CD4-positive, alpha-beta T cell treated with Interleukin-4 for 4 hours (primary cell): ENCODE measurements at places on chromosomes 7 and 10.
A peak's percentile ranks its signal among the peaks of the same experiment; 100 is the strongest.

DNA sequence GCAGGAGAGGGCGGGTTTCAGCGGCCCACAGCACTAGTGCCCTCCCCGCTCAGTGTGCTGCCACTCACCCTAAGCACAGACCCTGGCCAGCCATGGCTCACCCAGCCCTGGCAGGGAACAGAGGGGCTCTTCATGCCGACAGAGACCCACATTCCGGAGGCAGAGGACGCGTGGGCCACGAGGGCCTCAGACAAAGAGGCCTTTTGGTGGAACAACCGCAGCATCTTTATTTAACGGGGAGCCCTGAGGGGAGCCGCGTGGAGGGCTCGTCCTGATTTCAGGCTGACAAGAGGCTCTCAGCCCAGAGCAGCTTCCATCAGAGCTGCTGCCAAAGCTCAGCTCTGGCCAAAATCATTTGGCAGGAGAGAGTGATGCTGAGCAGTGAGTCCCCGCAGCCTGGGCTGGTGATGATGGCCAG, 127.8 kb downstream of the SH3PXD2A start:
- no peak for DNase-seq

- DNase-seq, result no peak
Measured at GRCh38 chr7:150939466-150939865, 38.7 kb downstream of the KCNH2 start.

GRCh38 chr7:123190109-123190831, 9.5 kb downstream of the SLC13A1 start:
- no peak for DNase-seq

DNA sequence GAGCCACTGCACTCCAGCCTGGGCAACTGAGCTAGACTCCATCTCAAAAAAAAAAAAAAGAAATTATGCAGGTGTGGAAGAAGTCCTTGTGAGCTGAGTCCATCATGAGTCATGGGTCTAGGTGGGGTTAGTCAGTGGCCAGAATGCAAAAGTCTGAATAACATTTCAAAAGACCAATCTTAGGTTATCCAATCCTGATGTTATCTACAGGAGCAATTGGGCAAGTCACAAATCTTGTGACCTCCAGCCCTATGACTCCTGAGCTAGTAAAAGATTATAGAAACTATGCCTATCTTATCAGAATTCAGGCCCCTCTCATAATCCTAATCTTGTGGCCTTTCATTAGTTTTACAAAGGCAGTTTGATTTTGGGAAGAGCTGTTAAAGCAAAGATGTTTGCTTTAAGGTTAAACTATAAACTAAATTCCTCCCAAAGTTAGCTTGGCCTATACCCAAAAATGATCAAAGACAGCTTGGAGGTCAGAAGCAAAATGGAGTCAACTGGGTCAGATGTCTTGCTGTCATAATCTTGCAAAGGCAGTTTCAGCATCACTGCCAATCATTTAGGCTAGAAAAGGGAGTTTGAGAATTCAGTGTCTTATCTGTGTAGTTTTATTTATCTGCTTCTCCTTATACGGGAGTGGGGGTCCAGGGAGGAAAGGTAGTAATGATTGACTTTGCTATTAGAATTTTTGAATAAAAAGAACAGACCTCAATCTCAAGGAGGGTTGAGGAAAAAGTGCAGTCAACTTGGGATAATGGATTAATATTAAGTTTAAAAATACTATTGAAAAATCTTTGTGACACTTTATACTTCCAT, 71.2 kb upstream of the TRIM24 start:
- no peak for DNase-seq

DNA sequence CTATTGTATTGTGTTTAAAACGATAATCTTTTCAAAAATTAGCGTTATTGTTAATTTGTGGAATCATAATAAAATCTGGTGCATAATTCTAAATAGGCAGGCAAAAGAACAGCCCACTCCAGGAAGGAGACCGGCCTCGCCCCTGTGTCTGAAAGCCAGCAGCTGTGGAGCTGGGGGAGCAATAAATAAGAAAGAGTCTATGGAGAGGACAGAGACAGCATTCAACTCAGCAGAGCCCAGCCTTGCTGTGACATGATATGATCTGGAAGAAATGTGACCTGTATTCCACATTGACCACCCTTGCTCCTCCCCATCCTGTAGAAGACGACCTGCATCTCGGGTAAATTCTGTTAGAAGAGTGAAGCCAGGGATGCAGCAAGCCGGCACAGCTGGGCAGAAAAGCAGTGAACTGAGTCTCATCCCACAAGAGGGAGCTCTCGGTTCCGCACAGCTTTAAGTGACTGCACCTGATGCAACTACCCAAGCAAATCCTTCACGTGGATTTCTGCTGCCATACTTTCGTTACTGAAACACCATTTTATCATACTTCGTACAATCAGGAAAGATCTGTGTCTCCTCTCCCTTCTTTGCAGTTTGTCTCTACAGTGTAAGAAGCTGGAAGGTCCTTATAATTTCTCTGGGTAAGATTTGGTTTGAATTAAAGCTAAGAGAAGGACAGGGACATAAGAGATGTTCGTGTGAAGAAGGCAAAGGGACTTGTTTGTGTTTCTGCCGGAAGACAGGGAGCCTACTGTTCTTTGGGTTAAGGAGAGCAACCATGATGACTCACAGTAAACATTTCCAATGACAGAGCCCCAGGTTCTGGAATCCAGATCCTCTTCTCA, 427.1 kb downstream of the GPAM start:
- no peak for DNase-seq

GRCh38 chr7:14691597-14692203, 210.9 kb downstream of the DGKB start:
- peak; percentile 42 for DNase-seq

DNA sequence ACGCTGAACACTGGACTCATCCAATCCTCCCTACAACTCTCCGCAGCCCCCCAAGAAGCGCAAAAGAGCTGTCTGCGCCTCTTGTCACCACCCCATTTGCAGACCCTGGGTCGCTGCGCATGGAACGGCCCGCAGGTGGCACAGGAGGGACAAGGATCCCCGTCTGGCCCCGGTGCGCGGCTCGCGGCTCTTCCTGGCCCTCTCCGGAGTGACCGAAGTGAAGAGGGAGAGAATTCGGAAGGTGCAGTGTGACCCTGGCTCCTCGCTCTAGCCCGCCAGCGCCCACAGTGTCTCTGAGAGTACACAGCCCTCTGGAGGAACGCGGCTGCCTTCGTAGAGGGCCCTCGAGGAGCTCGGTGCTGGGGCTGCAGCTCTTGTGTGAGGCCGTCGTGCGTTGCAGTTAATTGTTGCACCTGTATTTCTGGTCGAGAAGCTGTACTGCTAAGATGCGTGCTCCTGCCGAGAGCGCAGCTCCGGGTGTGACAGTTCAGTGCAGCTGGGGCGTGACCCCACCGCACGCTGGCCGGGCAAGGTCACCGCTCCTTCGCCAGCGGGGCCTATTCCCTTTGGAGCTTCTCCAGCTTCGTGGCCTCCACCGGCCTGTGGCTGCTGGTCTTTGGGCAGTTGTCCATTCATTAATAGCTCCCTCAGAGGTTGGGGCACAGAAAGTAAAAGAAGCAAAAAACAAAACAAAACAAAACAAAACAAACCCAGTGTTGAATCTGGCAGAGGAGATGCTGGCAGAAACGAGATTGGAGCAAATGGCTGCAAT, 119.0 kb downstream of the SEC23IP start:
- DNase-seq, result no peak

- peak; percentile 25 for DNase-seq
Measured at GRCh38 chr7:11427686-11428273, 404.2 kb downstream of the THSD7A start.

- no peak for DNase-seq
Measured at GRCh38 chr10:62742536-62743061, 61.9 kb upstream of the ADO start.

- no peak for DNase-seq
Measured at GRCh38 chr10:4196771-4197390, 411.9 kb upstream of the KLF6 start.

GRCh38 chr7:134447383-134447782, 11.5 kb downstream of the AKR1B1 start:
- no peak for DNase-seq

DNA sequence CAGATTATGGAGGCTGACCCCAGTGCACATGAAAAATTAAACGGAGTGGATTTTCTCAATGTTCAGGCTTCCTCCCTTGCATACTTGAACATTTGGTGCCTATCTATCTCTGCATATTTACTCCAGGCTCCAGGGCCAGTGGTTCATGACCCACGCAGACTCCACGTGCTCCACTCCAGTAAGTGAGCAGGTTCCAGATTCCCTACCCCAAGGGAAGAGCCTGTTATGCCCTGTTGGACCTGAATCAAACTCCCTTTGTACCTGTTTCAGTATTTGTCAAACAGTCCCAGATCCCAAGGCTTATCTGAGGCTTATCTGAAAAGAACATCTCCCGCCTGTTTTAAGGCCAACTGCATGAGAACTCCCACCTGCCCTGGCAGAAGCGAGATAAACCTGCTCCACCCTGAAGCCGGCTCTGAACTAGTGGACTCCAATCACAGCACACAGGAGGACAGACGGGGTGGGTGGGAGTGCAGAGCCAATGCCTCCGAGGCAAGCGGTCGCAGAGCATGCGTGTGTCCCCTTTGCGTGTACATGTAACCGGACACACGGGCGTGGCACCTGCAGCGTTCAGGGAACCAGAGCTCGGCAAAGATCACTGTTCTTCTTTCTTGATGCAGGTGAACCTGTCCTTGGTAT, 2.3 kb upstream of the FUOM start:
- no peak for DNase-seq

- no peak for DNase-seq
Measured at GRCh38 chr7:44064791-44065430, 456 bp downstream of the PGAM2 start.

GRCh38 chr10:66564287-66564686, 361.5 kb upstream of the LRRTM3 start:
- DNase-seq, result no peak

DNA sequence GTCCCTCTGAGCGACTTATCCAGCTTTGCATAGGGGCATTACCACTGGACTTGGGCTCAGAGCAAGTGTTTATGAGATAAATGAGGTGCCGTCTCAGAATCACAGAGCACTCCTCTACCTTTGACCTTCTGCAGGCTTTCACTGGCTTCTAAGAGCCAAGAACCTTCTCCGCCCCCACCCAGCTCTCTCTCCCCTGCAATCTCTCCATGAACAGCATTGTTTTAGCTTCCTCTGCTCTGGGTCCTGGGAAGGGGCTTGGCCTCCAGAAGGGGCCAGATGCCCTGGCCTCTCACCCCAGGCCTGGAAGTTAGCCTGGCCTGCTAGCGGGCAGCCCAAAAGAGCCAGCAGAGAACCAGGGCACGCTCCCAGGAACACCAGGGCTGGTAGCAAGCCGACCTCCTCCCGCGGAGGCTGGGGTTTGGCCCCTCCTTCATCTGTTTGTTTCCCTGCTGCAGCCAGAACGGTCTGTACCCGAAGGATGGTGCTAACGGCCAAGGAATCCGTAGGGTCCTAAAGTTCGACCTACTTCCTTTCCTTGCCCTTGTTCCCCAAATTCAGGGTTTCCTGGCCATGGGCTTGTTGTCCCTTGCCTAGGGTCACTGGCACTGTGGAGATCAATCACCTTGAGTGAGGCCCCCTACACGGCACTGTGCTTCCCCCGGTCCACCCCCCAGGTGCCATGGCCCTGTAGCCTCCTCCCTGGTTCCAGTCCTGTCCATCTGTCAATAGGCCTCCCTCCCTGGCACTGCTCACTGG, 18.7 kb upstream of the DDIT4 start:
- DNase-seq, result peak; percentile 25

- DNase-seq, result no peak
Measured at GRCh38 chr10:102111276-102111675, 8.9 kb downstream of the LDB1 start.

DNA sequence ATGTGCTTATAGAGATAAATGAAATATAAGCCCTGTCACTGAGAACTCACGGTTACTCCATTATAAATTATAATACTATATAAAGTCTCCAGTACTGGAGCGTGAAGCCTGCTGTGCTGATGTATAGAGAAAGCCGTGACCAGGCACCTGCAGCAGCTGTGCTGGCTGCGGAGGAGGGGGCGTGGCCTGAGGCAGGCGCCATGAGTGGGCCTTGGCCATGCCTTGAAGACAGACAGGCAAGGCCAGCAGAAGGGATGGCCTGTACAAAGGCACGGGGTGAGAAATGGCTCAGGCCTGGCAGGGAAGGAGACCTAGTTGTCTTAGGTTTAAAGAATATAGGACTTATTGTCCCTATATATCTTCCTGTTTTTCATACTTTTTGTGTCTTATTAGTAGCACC, 218.5 kb upstream of the STK17A start:
- DNase-seq, result no peak

- DNase-seq, result no peak
Measured at GRCh38 chr7:120334475-120334874, 61.5 kb downstream of the KCND2 start.

- no peak for DNase-seq
Measured at GRCh38 chr7:96727534-96728088, 18.0 kb upstream of the SEM1 start.

GRCh38 chr7:96833676-96834453, 124.2 kb upstream of the SEM1 start:
- no peak for DNase-seq

- DNase-seq, result no peak
Measured at GRCh38 chr10:88949912-88950837, 2.4 kb downstream of the ACTA2 start.

GRCh38 chr7:117383046-117383445, 44.2 kb downstream of the ASZ1 start:
- no peak for DNase-seq

DNA sequence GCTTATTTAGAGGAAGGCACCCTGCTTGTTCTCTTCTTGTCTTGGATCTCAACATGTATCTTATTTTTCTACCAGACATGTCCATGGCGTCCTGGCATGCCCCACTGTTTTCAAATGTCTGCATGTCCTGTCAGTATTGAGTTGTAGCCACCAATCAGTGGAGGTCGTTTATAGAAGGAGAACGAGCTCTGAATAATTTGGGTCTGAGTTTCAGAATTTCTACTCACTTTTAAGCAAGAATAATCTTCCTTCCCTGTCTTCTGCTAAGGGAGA, 2.9 kb upstream of the HOXA13 start:
- DNase-seq, result no peak

DNA sequence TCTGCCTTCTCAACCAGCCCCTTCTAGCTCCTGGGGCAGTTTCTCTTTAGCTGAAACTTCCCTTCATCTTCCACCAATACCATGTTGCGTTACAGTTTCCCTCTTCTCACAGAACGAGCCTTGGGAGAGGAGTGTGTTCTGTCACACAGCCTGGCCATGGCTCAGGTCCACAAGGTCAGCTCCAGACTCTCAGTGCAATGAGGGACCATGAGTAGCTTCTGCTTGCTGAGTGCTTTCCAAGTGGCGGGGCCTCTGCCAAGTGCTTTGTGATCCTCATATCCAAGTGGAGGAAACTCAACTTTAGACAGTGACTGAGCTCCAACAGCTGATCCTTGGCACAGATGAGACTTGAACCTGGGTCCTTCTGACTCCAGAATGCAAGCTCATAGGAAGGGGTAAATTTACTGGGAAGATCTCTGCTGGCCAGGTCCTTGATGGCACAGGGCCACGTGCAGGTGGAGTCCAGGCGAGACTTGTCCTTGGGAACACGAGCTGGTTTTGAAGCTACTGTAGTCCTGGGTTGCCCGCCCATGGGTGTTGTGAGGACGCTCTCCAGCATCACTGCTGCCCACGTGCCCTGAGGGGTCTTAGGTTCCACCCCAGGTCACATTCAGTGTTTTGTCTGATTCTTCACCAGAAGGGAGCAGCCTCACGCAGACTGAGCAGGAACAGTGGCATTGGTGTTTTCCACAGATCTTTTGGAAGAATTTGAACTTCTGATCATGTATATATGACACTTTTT, 238.0 kb downstream of the EBF3 start:
- no peak for DNase-seq
